Thoracic aorta (tissue), 2 donors: ENCODE measurements at places on chromosomes 1 and 21. TPM values are rescaled to one million over a fixed set of nuclear protein-coding genes. Genes with fewer than 3 reads are reported as not detected.

The RIPPLY3 gene
- not detected for total RNA-seq

The AGL gene
- 36.2 TPM for total RNA-seq

The OR10Z1 gene
- total RNA-seq, result not detected

The DYRK3 gene
- total RNA-seq, result 11.9 TPM

The DPH2 gene
- 31.4 TPM for total RNA-seq

The CHI3L2 gene
- total RNA-seq, result 5.9 TPM

The PTPRF gene
- total RNA-seq, result 55.1 TPM

The ACTN2 gene
- total RNA-seq, result 32.2 TPM

The KIF2C gene
- total RNA-seq, result 0.42 TPM

DNA sequence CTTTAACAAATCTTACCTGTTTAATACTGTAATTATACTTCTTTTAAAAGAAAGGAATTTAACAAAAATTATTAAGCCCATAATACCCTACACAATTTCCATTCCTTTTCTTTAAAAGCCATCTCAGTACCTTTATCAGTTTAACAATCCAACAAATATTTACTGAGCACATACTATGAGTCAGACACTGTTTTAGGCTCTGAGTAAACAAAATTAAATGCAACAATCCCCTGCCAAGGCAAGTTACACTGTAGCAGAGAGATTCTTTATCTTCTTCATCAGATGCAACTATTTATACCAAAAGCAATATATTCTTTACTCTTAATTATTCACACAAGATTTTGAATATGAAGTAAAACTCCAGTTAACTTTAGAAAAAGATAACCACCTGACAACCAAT is 12.0 kb downstream of the DENND1B start:
- no peak for DNase-seq

DNA sequence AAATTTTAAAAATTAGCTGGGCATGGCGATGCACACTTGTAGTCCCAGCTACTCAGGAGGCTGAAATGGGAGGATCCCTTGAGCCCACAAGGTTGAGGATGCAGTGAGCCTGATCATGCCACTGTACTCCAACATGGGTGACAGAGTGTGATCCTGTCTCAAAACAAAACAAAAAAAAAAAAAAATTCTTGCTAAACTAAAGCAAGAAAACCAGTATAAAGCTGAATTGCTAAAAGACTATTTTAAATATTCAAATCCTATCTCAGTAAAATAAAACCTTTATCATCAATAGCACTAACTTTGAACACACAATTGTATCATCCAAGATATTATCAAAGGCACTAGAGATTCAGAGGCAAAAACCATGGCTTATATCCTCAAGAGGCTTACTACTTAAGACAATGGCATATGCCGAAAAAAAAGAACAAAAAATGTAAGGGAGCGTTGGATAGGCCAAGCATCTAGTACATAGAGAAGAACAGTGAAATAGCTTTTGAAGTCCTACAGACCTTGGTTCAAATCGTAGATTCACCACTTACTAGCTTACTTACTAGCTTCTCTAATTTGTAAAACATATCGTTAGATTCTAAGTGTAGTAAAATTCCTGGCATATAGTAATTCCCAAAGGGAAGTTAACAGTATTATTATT is 3.6 kb downstream of the EPS15 start:
- no peak for DNase-seq

DNA sequence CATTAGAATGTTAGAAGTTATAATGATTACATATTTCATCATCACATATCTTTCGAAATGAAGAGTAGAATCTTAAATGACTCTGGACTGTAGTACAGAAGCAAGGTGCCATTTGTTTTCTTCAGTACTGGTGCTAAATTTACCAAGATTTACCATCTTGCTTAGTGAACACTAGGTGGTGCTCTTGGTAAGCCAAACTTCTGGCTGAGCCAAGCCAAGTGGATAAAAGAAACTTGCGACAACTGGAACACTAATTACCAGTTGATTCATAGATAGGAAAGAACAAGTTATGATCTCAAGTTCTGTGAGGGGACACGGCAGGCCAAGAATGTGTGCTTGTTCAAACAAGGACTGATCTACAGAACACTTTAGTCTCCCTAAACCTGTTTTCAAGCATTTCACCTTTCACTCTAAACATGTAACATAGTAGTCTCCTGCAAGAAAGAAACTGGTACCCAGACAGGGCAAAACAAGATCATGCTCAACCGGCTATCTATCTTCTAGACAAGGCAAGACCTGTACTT is 19.8 kb downstream of the SPRTN start:
- DNase-seq, result no peak

DNA sequence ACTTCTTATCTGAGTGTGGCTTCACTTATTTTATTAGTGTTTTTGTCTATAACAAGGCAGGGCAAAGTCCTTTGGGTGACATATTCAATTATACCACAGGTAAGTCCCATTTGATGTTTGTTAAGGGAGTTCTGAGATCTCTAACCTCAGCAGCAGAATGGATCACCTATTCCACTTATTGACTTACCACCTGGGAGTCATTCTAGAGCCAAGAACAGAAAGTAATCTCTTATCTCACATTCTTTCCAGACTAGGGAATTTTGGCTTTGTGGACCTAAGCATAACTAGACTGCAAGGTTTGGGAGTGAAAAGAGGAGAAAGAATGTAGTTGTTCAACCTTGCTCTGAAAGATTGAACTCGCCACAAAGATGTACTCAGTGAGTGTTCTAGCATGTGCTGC is 13.2 kb downstream of the FNDC7 start:
- no peak for DNase-seq

DNA sequence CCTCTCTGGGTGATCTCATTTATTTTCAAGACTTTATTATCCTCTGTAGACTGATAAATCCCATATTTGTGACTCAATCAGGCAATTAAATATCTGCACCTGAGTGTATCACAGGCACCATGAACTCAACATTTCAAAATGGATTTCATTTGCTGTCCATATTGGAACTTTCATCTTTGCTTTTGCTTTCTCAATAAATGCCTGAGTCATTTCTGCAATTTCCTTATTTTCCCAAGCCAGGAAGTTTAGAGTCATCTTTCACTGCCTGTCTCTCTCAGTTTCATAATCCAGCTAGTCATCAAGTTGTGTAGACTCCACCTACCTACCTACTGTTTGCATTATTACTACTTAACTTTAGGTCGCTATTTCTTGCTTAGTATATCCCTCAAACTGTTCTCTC is 540.9 kb downstream of the LMO4 start:
- no peak for DNase-seq

GRCh38 chr1:39196244-39197215 is 8.0 kb upstream of the MACF1 start:
- no peak for DNase-seq

DNA sequence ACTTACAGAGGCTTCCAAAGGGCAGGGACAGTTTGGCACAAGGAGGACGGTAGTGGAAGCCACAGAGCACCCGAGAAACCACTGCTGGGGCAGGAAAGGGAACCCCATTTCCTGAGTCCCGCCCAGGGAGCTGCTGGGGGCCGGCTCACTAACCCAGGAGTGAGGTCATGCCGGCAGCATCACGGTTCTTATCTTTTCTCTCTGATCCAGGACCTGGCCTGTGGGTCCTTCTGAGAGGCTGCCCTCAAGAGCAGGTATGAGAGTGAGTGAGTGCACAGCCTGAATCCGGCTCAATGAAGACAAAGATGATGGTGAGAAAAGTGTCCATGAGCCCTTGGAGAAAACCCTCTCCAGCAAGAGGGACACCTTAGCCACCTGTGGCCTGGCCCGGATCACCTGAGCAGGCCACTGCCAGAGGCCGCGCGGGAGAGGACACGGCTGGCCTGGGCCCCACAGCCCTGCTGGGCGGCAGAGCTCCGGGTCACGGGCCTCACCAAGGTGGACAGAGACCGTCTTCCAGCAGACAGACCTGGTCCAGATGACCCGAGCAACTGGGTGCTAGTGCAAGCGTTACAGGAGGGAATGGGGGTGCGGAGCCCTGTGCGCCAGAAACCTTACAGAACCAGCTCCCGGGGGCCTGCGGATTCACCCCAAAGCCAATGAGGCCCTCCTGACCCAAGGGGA is 94.9 kb downstream of the RIPK4 start:
- DNase-seq, result no peak

GRCh38 chr1:50822035-50822776 is 137.9 kb downstream of the FAF1 start:
- DNase-seq, result no peak

GRCh38 chr1:37513795-37514349 is 694 bp downstream of the MEAF6 start:
- DNase-seq, result no peak

- peak; percentile 71 for DNase-seq
Observed at GRCh38 chr1:157045250-157046218, at the start of gene ARHGEF11. Gene ARHGEF11 (minus strand): TSS chr1:157045742. CDS start chr1:157044330, 1,412 bp downstream.

DNA sequence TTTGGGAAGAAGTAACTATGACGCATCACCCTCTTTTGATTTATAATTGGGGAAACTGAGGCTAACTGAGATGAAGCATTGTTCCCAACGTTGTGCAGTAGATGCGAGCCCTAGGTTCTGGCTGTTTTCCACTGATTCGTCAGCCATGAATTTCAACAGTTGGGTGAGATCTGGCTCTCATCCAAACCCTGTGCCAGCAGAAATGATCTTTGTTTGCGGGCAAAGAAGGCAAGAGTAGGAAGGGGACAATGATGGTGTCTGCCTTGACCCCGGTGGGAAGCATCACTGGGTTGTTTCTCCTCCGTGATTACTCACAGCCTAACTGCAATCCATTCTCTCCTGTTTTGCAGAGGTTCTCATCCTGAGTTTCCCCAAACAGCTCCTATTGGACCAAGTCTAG is 142.3 kb downstream of the MIS18A start:
- no peak for DNase-seq

DNA sequence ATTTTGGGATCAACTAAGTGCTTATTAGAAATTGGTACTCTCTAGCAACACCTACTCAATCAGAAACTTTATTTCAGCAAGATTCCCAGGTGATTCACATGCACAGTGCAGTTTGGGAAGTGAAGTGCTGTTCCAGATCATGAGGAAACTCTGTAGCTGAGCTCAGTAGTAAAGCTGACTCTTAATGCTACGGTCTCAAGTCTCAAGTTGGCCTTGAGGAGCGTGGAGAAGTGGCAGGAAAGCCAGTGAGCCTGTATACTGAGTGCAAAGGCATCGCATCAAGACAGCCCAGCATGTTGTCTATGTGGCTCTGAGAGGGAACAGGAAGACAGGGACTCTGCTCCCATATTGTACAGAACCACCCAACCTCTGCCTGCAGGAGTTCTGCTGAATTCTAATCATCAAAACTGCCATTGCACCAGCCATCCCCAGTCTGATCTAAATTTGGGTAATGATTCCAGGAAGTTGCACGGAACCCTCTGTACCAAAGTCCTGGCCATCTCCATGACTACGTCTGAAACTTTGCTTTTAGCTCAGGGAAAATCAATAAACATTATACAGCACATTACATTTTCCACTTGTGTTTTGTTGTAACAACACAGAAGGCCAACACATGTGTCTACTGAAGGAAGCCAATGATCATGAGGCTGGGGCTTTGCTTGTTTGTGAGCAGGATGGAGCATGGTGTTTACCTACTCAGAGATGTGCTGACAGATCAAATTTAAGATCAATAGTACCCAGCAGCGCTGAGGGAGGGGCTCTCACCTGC is 105.1 kb upstream of the TLR5 start:
- DNase-seq, result no peak

DNA sequence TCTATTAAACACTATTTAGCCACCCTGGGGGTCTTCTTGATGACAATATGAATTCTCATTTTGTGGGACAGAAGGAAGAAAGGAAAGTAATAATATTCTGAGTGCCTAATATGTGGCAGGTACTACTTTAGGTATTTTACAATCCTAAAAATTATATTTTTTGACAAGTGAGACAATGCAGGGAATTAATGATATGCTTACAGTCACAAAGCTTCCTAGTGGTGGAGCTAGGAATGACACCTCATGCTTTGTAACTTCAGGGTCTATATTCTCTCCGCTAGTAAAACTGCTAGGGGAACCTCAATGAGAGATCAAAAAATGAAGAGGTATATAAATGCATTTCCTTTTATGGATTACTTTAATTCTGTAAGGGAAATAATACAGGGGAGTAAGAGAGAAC is 44.3 kb downstream of the TPR start:
- no peak for DNase-seq

GRCh38 chr1:9877962-9878361 is 32.1 kb downstream of the CTNNBIP1 start:
- DNase-seq, result no peak

DNA sequence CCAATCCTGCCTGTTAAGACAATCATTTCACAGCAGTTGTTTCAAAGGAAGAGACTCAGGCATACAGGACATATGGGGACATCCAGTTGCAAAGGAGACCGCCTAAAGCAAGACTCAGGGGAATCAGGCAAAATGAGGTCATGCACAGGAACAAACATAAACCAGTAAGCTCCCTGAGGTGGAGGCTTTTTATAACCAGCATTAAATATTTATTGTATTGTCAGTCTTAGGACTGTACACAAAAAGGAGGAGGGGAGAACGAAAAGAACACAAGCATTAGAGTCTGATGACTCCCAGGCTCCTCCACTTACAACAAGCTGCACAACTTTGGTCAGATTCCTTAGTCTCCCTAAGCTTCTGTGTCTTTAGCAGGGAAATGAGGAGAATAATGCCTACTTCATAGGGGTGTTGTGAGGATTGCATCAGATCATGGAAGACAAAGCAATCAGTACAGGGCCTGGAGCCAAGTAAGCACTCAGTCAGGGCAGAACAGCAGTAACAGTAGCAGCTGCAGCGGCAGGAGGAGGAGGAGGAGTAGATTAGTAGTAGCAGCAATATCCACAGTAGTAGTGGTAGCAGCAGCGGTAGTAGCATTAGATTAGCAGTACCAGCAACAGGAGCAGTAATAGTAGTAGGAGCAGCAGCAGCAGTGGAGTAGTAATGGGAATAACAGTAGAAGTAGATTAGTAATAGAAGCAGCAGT is 54.2 kb upstream of the SPATA6 start:
- DNase-seq, result no peak

- DNase-seq, result no peak
Observed at GRCh38 chr1:20342294-20343148, 51.8 kb downstream of the VWA5B1 start.

GRCh38 chr1:175193527-175193910 is 943 bp upstream of the KIAA0040 start:
- DNase-seq, result no peak

- DNase-seq, result no peak
Observed at GRCh38 chr1:231927431-231927830, 300.8 kb downstream of the DISC1 start.

- no peak for DNase-seq
Observed at GRCh38 chr1:1034439-1034781, 14.5 kb downstream of the AGRN start.
